ENCODE measurements at places on chromosomes 1 and 21.

- no peak for DNase-seq
Measured at GRCh38 chr21:39579734-39580332, 32.9 kb upstream of the B3GALT5 start.

- DNase-seq: peak; percentile 2
Measured at GRCh38 chr1:111832521-111833155, 76.9 kb downstream of the DDX20 start.

- DNase-seq: no peak
Measured at GRCh38 chr21:26961698-26962097, 5.2 kb downstream of the ADAMTS5 start.

DNA sequence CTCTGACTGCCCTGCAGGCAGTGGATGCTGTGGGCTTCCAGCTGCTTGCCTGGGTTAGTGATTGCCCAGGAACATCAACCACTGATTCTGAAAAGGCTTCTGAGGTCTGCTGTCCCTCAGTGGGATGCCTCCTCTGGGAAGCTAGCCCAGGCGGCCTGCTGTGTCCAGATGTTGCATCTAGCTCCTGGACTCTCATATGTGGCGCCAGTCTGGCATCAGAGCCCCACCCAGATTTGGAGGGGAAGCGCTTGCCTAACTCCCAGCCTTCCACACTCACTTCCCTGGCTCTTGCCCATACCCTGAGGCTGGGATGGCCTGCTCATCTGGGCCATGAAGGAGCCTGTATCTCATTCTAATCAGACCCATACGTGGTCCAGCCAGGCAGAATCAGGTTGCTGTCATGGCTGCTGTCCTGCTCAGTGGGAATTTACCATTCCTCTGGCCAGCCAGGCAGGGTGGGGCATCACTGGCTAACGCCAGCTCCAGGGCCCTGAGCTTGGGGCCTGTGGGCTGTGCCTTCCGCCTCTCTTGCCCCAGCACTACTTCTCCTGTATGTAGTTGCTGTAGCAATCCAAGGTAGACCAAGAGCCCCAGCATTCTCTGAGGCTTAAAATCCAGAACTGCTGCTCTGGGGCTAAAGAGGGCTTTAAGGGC, 4.1 kb downstream of the CSF1 start:
- DNase-seq: peak; percentile 56

GRCh38 chr1:184865831-184866230, 108.5 kb downstream of the NIBAN1 start:
- DNase-seq: no peak

- no peak for DNase-seq
Measured at GRCh38 chr1:192786576-192786975, 22.3 kb upstream of the RGS2 start.

DNA sequence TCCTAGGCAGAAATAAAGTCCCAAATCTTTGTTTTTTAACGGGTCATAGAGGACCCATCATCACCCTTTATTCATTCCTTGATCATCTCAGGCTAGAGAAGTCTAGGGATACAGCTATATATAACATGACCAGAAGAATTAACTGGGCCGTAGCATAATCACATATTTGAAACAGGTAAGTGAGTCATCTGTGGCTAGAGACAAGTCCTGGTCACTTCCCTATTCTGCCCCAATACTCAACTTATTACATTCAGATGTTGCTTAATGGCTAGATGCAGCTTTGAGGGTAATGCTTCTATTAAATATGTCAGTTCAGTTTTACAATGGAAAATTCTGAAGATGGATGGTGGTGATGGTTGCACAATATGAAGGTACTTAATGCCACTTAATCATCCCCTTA, 47.0 kb downstream of the EXO1 start:
- no peak for DNase-seq

GRCh38 chr21:30257773-30258172, 25.0 kb downstream of the KRTAP24-1 start:
- no peak for DNase-seq

All from spleen (tissue), 13 donors.